ENCODE measurements at places on chromosomes 5 and 9. TPM values are rescaled to one million over a fixed set of nuclear protein-coding genes. Genes with fewer than 3 reads are reported as not detected.

EPB41L4B gene
- polyA plus RNA-seq, result not detected

RORB gene
- polyA plus RNA-seq, result not detected

SLC1A3 gene
- polyA plus RNA-seq, result not detected

NPR3 gene
- not detected for polyA plus RNA-seq

SGCD gene
- polyA plus RNA-seq, result not detected

HMHB1 gene
- not detected for polyA plus RNA-seq

NME5 gene
- polyA plus RNA-seq, result not detected

PCDHB10 gene
- not detected for polyA plus RNA-seq

CCDC183 gene
- polyA plus RNA-seq, result 0.64 TPM

CER1 gene
- not detected for polyA plus RNA-seq

TERT gene
- polyA plus RNA-seq, result 0.12 TPM

SPINK7 gene
- polyA plus RNA-seq, result not detected

ELAVL2 gene
- not detected for polyA plus RNA-seq

ANKRD34B gene
- not detected for polyA plus RNA-seq

C9 gene
- not detected for polyA plus RNA-seq

ZDHHC21 gene
- 1.2 TPM for polyA plus RNA-seq

SCGB3A2 gene
- polyA plus RNA-seq, result not detected

TEX53 gene
- not detected for polyA plus RNA-seq

ZNG1F gene
- 3.7 TPM for polyA plus RNA-seq

DOCK2 gene
- 103 TPM for polyA plus RNA-seq

PCDHA3 gene
- polyA plus RNA-seq, result not detected

PKD2L2 gene
- polyA plus RNA-seq, result 0.22 TPM

NXNL2 gene
- polyA plus RNA-seq, result not detected

PPP3R2 gene
- polyA plus RNA-seq, result not detected

TTC23L gene
- not detected for polyA plus RNA-seq

SLC4A9 gene
- not detected for polyA plus RNA-seq

GRPEL2 gene
- 6.9 TPM for polyA plus RNA-seq

MZB1 gene
- polyA plus RNA-seq, result 0.84 TPM

VLDLR gene
- polyA plus RNA-seq, result 0.07 TPM

NDST1 gene
- polyA plus RNA-seq, result not detected

MSMP gene
- 1.2 TPM for polyA plus RNA-seq
